ENCODE measurements at places on chromosomes 7 and 10.

GRCh38 chr10:44042075-44042770, 342.7 kb downstream of the CXCL12 start:
- DNase-seq: no peak

DNA sequence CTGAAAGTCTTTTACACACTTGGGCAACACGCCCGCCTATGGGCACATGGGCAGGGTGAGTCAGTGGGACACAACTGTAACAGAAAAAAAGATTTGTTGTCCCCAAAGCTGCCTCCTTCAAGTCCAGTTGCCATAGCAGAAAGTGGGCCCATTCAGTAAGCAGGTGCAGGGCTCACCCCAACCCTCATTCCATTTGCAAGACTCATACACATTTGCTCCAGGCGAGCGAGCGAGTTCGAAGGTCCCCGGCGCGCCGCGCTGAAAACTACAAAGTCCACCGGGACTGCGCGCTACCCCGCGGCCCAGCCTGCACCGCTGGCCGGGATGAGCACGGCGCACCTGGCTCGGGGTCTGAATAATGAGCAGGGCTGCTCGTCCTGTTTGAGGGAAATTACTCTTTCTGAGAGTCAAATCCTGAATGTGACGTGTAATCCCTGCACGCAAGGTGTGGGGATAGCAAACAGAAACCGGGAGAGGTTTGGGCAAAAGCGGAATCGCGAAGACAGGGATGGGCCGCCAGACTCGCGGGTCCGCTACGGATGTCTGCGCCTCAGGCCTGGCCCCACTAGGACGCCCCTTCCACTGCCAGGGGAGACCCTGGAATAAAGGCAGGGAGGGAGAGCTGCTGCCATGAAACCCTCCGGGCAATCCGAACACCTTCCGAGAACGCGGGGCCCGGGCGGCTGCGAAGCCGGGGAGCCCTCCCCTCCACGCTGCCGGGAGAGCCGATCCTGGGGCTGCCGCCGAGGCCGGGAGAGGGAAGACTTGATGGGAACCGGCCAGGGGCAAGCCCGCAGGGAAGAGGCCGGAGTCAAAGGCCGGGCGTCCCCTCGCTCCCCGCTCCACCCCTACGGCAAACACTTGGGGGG, 982 bp downstream of the COBL start:
- no peak for DNase-seq

DNA sequence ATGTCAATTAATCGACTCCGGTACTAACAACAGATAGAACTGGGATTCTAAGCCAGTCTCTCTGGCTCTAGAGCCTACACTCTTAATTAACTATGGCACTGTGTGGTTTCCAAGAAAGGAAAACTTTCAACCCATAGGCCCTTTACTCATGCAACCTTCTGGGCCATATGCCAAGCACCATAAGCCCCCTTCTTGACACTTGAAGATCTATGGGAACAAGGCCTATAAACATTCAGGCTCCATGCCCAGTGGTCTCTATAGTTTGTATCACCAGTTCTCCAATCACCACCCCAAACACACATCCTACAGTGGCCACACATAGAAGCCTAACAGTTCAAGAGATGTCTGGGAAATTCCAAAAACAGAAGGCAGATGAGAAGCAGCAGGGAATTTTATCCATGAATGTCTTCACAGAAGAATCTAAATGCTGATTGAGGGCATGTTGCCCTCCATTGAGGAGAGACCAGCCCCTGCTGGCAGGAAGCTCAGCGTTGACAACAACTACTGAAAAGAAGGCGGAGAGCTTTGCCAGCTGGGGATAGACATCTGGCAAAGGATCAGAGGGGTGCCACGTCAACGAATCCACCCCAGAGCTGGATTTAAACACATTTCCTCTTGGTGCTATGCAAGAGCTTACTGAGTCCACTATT, 64.4 kb downstream of the GRM3 start:
- DNase-seq: no peak

- no peak for DNase-seq
Measured at GRCh38 chr7:130838738-130839137, 104.7 kb upstream of the KLF14 start.

DNA sequence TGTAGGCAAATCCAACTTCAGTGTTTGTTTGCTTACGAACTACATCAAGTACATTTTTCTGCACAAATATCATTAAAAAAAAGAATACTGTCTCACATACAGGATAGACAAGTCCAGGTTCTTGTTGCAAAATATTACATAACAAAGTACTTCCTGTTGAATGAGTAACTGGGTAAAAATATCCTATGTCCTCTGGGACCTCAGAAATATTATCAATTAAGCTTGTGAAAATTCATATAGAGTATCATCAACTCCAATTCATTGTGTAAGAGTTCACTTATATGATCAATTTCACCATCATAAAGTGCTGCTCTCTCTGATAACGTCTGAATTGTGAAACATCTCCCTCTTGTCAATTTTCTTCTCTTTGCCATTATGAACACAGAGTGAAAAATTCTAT, 22.6 kb downstream of the HERC4 start:
- no peak for DNase-seq
